Activated CD4-positive, alpha-beta memory T cell treated with anti-CD3 and anti-CD28 coated beads, Interleukin-2, amount 10 ng/mL, durations not matched to agents 7 days and 5 days (primary cell): ENCODE measurements at places on chromosomes 6 and 20. TPM values are rescaled to one million over a fixed set of nuclear protein-coding genes. Genes with fewer than 3 reads are reported as not detected.
A peak's percentile ranks its signal among the peaks of the same experiment; 100 is the strongest.

- no peak overlapping the region for H3K27ac ChIP-seq
- H3K36me3 ChIP-seq = no peaks in the 10 kb centered on the region
- no peak for DNase-seq
- H3K4me1 ChIP-seq = no peaks in the 10 kb centered on the region
Observed at GRCh38 chr6:125586605-125587004, 162.8 kb upstream of the HEY2 start.

DNA sequence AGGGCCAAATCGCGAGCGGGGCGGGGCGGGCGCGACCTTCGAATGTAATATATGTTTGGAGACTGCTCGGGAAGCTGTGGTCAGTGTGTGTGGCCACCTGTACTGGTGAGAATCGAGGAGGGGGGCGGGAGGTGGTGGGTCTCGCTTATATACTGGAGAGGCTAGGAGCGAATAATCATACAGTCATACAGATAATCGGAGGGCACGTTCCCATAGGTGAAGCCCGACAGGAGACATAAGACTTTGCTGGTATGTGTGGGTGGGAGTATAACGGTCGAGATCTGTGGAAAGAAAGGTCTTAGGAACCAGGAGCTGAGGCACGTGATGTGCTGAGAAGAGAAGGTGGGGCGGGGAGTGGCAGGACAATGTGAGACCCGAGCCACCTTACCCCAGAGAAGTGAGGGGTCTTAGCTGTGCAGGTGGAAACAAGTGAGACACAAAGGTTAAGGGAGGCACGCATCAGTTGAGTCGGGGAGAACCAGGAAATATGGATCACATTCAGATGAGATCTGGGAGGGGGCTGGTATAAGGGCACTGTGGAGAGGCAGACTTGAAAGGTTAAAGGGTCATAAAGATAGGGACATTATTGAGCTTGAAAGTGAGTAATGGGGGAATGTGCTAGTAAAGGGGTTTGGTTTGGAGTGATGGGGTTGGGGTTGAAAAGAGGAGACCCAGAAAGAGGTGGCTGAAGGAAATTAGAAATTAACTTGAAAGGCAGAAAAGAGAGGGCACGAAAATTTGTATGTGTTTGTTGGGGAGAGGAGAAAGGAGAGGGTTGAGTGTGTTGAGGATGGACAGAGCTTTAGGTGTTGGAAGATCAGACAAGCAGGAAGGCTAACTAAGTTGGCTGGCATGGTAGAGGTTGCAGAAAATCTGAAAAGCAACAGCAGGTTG lies 589 bp downstream of the RNF5 start:
- DNase-seq = no peak
- peaks cover 37% of the 10 kb centered on the region for H3K36me3 ChIP-seq
- peaks cover 54% of the 10 kb centered on the region for H3K4me1 ChIP-seq
- H3K27me3 ChIP-seq = no peaks in the 10 kb centered on the region
- peak overlapping the region; percentile 91 for H3K4me3 ChIP-seq

DNA sequence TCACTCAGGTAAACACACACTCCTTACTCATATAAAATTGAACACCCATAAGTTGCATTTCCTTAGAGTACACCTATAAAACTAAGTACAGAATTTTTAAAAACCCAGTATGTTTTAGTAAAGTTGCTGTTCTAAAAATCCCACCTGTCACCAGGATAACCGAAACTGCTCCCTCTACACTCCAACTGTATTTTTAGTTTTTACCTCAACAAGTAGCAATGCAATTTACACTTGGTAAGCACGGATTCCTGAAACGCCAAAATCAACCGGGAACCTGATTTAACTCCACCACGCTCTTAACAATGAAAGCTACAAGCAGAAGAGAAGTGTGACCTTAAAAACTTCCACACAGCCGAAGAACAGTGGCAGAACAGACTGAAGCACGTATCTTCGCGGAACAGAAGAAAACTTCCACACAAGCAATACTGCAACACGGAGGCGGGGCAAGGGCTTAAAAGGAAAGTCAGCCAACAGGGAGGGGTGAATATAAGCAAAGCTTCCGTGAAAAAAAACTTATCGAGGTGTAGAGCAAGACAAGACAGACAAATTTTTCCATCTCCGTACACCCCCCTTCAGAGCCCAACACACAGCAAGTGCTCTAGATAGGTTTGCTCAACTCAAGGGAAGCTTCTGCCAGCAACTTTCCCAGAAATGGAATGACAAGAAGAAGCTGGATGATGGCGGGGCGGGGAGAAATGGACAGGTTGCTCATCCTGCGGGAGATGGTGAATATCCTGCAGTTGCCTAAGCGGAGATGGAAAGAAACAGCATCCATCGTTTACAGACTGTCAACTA lies 1.4 kb downstream of the STAU1 start:
- DNase-seq = peak; percentile 73
- H3K4me3 ChIP-seq = peak overlapping the region; percentile 90
- peaks cover 48% of the 10 kb centered on the region for H3K4me1 ChIP-seq
- peak overlapping the region; percentile 81 for H3K27ac ChIP-seq
- peaks cover 7% of the 10 kb centered on the region for H3K27me3 ChIP-seq

DNA sequence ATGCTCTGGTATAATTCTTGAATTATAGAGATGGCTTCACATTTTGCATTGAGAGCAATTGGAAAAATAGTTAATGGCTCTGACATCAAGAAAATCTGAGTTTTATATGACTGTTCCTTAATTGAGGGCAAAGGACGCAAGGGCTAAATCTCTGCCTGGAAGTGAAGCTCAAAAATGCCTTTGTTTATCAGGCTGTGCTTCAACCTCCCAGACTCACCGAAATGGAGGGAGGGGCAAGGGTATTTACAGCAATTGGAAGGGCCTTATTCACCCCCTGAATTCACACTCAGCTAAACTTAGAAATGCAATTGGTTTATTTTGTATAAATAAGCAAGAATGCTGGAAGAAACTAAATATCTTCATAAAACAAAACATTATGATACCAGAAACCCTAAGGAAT lies 737.2 kb upstream of the MMS22L start:
- H3K27me3 ChIP-seq = no peaks in the 10 kb centered on the region
- H3K27ac ChIP-seq = no peak overlapping the region
- DNase-seq = no peak
- H3K4me3 ChIP-seq = no peak overlapping the region

DNA sequence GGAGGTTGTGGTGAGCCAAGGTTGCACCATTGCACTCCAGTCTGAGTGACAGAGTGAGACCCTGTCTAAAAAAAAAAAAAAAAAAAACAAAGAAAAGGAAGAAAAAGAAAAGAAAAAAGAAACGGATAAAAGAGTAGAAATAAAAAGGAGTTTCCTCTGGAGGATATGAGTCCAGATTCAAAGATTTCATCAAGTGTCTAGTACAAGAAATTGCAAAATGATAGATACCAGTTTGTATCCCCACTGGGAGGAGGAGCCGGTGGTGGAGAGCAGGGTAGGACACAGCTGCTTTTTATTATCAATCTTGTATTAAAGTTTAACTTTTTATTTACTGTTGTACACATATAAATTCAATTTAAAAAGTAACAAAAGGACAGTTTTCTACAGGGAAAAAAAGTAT lies 113.9 kb downstream of the BMP7 start:
- peaks cover 2% of the 10 kb centered on the region for H3K27me3 ChIP-seq
- H3K4me3 ChIP-seq = no peak overlapping the region
- H3K4me1 ChIP-seq = no peaks in the 10 kb centered on the region
- DNase-seq = no peak

DNA sequence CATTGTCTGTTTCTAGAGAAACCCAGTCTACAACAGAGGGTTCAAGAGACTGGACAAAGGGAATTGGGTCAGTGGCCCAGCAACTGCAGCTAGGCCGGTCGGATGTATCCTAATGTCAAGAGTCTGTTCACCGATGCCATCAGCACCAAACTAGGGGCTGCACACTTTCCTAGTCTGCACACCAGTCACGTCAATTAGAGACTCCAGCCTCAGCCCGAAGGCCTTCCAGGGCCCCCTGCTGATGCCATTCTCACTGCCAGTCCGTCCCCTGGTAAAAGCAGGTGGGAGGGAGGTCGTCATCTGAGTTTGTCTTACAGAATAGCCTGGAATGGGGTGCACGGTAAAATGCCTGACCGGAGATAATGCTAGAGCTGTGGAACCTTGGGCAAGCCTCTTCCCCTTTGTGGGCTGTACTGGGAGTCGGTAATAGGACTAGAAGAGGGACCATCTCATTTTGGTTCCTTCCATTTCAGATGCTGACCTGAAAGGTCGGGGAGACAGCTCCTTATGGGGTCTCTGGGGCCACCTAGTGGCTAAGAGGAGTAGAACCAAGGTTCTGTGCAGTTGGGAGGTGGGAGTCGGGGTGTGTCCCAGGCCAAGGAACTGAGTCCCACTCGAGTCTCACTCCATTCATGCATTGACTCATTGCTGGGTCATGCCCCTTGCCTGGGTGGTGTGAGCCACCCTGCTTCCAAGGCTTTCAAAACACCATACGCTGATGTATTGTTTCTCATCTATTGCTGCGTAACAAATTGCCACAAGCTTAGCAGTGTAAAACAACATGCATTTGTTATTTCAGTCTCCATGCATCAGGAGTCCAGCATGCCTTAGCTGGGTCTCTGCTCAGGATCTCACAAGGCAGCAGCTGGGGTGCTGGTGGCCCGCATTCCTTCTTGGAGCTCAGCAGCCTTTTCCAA lies 5.1 kb downstream of the SOX12 start:
- no peak overlapping the region for H3K4me3 ChIP-seq
- H3K36me3 ChIP-seq = no peaks in the 10 kb centered on the region

The GNAS-AS1 gene
- total RNA-seq = 1.0 TPM

DNA sequence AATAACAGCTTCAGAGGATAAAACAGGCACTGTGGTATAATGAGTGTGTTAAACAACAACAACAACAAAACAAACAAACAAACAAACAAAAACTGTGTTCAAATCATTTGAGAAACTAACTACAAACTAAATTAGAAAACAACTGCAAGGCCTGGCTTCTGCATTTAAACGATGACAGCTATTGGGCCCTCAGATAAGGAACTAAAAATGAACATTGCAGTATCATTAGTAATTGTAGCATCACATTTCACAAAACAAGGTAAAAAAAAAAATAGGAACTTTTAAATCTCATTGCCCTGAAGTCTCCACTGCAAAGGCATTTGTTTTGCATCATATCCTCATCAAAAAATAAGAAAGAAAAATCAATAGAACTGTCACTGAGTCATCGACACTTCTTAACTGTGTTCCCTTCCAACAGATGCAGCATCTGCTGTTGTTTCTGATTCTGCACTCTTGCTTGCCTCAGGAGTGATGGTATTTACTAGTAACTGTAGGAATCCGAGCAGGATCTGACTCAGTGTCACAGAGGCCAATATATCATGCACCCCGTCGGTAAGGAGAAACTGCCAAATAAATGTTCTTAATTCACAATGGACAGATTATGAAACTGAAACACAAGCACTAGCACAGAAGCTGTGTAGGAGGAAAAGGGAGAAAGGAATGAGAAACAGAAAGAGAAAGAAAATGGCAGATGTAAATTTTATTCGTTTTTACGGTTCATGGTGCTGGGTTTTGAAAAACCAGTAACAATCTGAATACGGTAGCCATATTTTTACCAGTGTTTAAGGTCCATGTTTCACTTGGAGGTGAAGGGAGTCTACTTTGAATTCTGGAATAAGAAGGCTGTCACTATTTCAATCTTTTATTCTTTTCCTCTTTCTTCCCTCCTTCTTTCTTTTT lies 365.7 kb upstream of the EPHA7 start:
- no peaks in the 10 kb centered on the region for H3K27me3 ChIP-seq
- no peaks in the 10 kb centered on the region for H3K4me1 ChIP-seq
- no peak overlapping the region for H3K4me3 ChIP-seq
- no peak overlapping the region for H3K27ac ChIP-seq
- DNase-seq = no peak
- H3K36me3 ChIP-seq = no peaks in the 10 kb centered on the region

- DNase-seq = no peak
- H3K4me1 ChIP-seq = peaks cover 34% of the 10 kb centered on the region
- no peak overlapping the region for H3K4me3 ChIP-seq
- H3K27ac ChIP-seq = no peak overlapping the region
- peaks cover 6% of the 10 kb centered on the region for H3K36me3 ChIP-seq
Observed at GRCh38 chr6:10429638-10430427, 15.0 kb upstream of the TFAP2A start.

The ERVFRD-1 gene
- not detected for total RNA-seq
